ENCODE measurements at places on chromosomes 5 and 9.

DNA sequence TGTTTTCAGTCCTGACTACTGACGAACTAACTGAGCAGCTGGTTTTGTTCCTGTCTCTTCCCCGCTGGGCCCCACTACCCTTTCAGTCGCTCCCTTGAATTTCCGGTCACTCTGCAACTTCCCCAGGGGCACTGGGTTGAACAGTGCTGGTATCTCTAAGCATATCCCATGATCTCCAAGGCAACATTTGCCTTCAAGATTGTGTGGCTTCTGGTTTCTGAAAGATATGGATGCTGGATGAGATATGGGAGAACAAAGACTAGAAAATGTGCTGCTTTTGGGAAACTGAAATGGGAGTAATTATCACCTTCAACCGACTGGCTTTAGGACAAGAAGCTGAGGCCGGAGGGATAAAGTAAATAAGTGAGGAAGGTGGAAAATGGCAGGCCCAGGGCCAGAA, 258.2 kb upstream of the PIK3R1 start:
- DNase-seq = no peak

DNA sequence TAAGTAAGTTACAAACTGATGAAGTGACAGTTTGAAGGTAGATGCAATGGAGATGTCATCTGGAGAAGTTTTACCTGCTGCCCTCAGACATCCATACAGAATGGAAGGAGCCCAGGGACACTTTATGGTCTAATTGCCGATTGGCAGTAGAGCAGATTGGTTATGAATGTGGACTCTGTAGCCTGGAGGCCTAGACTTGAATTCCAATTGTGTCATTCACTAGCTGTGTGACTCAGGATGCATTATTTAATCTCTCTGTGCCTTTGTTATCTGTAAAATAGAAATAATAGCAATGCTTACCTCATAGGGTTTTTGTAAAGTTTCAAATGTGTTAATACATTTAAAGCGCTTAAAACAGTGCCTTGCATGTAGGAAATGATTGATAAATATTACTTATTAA, 5.2 kb upstream of the TCERG1 start:
- DNase-seq = no peak

GRCh38 chr5:133307275-133307674, 255.5 kb downstream of the HSPA4 start:
- no peak for DNase-seq

- no peak for DNase-seq
Measured at GRCh38 chr9:18922161-18922885, 110.7 kb downstream of the SAXO1 start.

GRCh38 chr5:167219298-167219697, 1072.1 kb upstream of the WWC1 start:
- no peak for DNase-seq

DNA sequence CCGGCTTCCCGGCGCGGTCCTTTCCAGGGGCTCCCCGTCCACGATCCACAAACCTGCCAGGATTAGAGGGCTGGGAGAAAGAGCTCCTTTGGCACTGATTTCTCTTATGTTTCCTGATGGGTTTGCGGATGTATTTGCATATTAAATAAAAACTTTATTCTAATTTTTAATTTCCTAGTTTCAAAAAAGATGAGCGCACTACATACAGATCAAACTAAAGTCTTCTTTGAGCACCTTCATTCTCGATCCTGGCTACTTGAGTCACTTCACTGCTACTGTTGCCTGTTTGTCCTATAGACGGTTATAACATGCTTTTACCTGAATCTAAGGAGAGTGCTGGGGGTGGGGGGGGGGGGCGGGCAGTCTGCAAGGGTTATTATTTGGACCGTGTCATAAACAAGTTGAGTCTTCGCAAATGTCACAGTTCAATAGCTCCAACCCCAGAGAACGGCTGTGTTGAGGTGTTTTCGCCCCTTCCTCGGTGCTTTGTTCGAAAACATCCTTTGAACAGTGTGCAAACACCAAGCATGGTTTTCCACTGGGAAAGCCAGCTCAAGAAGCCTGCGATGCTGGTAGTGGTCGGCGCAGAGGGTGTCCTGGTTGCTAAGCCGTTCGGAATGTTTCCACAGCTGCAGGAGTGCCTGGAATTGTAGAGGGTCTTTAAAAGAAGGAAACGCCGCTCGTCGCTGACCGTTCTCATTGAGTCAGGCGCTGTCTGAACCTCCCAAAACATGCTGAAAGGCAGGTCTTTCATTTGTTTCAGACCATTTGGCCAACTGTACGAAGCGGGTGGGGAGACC, 1.1 kb upstream of the STK10 start:
- no peak for DNase-seq

DNA sequence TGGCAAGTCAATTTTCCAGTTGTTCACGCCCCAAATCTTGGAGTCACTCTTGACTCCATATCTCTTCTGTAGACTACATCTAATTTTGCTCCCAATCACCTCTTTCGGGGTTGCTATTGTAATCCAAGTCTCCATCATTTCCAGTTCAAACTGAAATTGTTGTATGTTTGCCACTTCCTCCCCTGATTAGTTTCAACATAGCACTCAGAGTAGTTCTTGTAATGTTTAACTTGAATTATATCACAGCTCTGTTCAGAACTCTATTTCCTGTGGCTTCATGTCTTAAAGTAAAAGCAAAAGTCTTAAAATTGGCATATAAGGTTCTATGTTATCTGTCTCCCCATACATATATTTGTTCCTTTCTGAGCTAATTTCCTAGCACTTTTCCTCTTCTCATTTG, 348.5 kb upstream of the RIOK2 start:
- no peak for DNase-seq

DNA sequence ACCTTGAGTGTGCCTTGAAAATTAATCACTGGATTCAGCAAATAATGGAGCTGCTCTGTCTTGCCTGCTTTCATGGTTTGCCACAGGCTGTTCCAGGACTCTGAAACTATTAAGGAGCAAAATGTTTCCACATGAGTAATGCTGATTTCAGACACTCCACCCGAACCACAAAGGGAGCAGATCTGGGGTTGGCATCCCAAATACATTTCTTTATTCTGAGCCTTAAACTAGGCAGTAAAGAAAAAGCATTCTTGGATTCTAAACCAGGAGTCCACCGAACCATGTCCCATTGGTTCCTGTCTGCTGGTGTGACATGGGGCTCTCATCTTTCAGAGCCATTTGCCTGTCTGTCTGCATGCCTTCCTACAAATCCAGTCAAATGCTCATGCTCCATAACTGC, 10.1 kb upstream of the C1QTNF3 start:
- no peak for DNase-seq

DNA sequence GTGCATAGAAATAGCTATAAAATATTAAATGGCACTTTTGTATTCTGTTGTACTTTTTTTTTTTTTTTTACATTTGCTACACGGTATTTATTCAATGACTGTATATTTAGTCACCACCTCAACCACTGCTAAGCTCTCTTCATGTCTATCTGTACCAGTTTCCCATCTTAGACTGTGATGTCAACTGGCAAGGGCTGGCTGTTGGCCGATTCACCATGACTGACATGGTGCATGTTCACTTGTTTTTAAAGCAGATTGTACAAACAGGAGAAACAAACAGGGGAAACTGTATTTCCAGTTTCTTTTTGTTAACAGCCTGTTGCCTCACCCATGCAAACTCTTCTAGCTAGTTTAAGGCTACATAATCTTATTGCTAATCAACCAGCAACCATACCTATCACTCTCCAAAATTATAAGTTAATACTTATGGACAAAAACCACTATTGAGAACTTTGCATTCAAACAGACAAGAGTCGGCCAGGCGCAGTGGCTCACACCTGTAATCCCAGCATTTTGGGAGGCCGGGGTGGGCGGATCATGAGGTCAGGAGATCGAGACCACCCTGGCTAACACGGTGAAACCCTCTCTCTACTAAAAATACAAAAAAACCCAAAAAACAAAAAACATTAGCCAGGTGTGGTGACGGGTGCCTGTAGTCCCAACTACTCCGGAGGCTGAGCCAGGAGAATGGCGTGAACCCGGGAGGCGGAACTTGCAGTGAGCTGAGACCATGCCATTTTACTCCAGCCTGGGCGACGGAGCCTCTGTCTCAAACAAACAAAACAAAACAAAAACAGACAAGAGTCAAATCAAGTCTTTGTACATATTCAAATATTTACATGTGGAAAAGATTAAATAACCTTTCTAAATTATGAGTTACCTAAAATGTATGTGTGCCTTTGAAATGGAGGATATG, 13.2 kb downstream of the ZFAND5 start:
- no peak for DNase-seq

DNA sequence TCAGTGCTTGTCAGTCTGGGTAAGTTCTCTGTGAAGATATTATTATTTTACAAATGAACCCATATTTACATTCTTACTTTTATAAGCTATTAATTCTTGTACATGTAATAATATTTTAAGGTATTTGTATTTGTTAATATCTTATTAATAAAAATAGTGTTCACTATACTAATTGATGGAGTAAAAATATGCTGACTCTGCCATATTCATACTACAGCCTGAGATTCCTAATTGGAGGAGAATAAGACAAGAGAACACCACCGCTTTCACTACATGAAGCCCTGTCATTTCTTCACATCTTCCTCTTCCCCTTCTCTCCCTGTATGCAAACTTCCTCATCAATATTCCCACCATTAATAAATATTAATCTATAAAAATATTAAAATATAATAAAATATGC, 167.6 kb upstream of the TUSC1 start:
- DNase-seq = no peak

DNA sequence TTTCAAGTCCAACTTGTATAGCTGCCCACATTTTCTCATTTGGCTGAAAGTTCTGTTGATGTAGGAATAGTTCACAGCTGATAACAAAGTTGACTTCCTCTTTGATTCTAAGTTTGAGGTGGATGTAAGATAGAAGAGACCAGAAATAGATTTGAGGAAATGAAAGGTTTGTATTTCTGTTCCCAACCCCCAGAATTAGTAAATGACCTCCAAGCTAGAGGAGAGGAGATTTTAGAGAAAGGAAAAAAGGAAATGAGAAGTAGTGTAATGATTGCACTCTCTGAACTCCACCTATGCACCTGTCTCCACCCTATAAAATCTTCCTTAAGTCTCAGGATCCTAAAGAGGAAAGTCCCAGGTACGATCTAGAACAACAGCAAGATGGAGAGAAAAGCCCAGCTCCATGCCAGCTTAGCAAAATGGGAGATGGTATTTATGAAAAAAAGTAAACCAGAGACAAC, 130.4 kb upstream of the POC5 start:
- DNase-seq = no peak

GRCh38 chr9:71352837-71353236, 231.4 kb upstream of the TRPM3 start:
- DNase-seq = no peak

DNA sequence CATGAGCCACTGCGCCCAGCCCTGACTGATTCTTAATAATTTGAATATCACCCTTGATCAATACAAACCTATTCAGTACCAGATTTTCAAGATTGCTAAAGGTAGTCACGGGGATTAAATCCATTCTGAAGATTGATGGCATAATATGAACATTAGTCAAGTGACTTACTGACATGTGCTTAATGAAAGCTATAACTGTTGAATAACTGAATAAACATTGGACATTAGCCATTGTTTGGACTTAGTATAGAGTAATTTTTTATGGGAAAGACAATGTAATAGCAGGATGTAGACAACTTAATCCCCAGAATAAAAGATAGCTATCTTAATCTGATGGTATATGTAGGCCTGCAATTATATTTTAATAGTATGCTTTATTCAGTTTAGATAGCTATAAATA, 35.0 kb upstream of the VPS13A start:
- DNase-seq = no peak

DNA sequence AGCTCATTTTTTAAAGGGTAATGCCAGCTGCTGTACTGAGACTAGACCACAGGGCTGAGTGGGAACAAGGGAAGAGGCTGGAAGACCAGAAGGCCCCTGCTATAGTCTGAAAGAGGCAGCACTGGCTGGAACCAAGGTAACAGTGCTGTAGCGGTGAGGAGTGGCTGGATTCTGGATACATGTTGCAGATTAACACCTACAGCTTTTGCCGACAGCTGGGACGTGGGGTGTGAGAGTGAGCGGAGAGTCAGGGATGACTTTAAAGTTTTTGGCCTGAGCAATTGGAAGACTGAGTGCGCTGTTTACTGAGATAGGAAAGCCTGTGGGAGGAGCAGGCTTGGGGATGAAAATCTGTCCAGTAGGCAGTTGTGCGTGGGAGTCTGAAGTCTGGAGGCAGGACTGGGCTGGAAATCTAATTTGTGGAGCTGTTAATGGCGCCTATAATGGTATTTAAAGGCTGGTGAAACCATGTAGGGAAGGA, 26.5 kb downstream of the AQP7 start:
- no peak for DNase-seq

DNA sequence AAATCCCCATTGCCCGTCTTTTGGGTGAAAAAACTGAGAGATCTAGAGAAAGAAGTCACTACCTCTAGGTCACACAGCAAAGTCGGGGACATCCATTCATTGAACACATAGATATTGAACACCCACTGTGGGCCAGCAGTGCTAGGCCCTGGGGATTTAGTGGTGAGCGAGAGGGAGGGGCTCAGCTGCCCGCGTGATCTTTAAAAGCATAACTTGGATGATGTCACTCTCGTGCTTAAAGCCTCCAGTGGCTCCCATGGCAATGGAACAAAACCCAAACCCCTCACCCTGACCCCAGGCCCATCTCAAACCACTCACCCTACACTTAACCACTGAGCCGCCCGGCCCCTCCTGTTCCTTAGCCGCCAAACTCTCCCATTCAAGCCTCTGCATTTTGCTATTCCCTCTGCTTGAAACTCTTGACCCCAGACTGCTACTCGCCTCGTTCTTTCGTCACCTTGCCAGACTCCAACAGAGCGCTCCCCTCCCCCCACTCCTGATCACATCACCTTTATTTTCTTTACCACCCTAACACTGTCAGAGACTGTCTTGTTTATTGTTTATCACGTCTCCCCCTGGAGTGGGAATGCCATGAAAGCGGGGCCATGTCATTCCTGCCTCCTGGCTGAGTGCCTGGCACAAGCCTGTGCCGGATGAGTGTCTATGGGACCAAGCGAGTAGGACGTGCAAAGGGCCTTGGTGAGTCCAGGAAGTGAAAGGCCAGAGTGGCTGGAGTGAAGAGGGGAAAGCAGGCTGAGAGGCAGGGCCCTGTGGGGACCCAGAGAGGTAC, 710 bp upstream of the PIP5KL1 start:
- no peak for DNase-seq

- no peak for DNase-seq
Measured at GRCh38 chr9:136539427-136540421, 6.1 kb downstream of the NOTCH1 start.

DNA sequence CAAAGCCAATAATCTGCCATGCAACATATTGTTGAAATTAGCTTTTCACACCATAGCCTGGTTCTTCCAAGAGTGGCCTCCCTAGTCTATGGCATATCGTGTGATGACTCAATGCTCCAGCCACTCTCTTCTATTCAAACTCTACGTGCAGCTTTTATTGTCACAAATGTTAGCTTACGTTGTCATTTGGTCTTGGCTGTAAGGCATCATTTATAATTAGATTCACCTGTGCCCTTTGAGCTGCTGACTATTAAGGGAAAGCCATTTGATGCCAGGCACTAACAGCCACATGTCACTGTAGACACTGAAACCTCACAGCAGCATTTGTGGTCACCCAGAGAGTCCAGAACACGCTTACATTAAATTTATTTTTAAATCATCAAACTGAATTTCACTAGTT, 66.8 kb downstream of the APBA1 start:
- DNase-seq = no peak

GRCh38 chr5:86858442-86858841, 240.7 kb downstream of the COX7C start:
- DNase-seq = no peak
